Activated CD4-positive, alpha-beta T cell treated with anti-CD3 and anti-CD28 coated beads, Interleukin-2, amount 10 ng/mL, durations not matched to agents 24 days and 14 days (primary cell): ENCODE measurements at places on chromosomes 7 and 10. TPM values are rescaled to one million over a fixed set of nuclear protein-coding genes. Genes with fewer than 3 reads are reported as not detected.

Gene CYP3A4
- total RNA-seq = not detected in 2 replicates

DNA sequence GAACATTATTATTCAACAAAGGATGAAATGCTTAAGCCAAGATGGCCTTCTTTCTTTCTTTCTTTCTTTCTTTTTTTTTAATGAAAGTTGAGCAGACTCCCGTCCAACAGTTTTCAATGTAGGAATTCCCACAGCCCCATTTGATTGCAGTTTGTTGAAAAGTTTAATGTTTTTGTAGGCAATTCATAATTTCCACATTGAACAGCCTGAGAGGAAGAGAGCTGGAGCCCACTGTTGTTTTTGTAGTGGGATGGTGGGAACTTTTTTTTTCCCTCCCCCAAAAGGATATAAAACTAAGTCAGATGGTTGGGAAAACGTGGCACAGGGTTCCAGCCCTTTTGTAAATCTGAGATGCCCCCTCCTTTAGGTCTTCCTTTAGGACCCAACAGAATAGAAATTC lies 86.6 kb downstream of the TCF7L2 start:
- H3K36me3 ChIP-seq = no peaks in the 10 kb centered on the region
- H3K4me3 ChIP-seq = no peak overlapping the region
- H3K4me1 ChIP-seq = no peaks in the 10 kb centered on the region
- no peak overlapping the region for H3K27ac ChIP-seq
- no peak for DNase-seq

DNA sequence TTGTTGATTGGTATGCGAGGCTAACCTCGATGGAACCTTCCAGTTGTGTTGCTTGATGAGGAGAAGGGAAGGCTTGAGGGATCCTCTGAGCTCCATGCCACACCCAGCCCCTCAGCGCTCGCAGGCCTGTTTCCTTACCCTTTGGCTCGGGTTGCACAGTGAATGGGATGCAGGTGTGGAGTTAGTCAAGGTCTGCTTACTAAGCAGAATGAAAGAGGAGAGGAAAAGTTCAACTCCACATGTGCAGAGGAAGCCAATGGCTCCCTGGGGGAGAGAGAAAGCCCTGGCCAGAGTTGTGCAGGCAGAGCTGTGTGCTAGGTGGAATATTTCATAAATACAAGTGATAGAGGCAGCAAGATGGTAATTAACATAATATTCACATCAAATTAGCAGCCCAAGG lies 85.5 kb downstream of the JCAD start:
- H3K27ac ChIP-seq = no peak overlapping the region
- no peaks in the 10 kb centered on the region for H3K4me1 ChIP-seq
- H3K4me3 ChIP-seq = no peak overlapping the region
- H3K27me3 ChIP-seq = peaks cover 18% of the 10 kb centered on the region
- H3K36me3 ChIP-seq = no peaks in the 10 kb centered on the region

DNA sequence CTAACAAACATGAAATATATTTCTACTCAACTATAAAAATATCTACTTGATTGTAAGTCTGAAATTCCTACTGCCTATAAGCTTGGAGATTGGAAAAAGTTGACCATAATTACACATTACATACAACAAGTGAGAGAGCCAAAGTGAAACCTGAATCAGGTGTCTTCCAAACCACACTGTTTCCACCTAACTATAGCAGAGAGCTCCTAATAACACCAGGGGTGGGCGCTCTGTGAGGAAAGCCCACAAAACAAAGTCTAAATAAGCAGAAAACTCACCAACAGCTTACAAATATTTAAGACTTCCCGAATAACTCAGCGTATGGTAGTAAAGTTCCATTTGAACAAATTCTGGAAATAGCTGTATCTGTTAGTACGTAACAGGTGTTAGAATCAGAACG lies 119.9 kb downstream of the GPR37 start:
- no peaks in the 10 kb centered on the region for H3K27me3 ChIP-seq
- no peaks in the 10 kb centered on the region for H3K36me3 ChIP-seq
- peaks cover 4% of the 10 kb centered on the region for H3K4me1 ChIP-seq
- DNase-seq = no peak
- H3K4me3 ChIP-seq = no peak overlapping the region

DNA sequence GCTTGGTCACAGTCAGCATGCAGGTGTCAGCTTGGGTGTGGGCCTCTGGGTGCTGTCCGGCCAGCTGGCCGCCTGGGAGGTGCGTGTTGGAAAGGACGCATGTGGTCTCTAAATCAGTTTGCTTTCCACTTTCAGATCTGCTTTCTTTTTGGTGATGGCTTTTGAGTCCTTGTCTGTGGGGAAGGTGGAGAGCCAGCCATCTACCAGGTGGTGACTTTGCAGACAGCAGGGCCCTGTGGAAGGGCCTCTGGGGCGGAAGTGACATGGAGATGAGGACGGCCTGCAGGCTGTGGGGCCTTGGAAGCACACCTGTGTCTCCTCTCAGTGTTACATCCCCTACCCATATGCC lies 59.4 kb downstream of the WDR37 start:
- no peak overlapping the region for H3K4me3 ChIP-seq
- no peaks in the 10 kb centered on the region for H3K27me3 ChIP-seq
- no peak for DNase-seq
- H3K4me1 ChIP-seq = peaks cover 38% of the 10 kb centered on the region
